ENCODE measurements at places on chromosomes 11 and 22.

GRCh38 chr11:64925536-64926436, 1.3 kb downstream of the PPP2R5B start:
- no peak for DNase-seq

DNA sequence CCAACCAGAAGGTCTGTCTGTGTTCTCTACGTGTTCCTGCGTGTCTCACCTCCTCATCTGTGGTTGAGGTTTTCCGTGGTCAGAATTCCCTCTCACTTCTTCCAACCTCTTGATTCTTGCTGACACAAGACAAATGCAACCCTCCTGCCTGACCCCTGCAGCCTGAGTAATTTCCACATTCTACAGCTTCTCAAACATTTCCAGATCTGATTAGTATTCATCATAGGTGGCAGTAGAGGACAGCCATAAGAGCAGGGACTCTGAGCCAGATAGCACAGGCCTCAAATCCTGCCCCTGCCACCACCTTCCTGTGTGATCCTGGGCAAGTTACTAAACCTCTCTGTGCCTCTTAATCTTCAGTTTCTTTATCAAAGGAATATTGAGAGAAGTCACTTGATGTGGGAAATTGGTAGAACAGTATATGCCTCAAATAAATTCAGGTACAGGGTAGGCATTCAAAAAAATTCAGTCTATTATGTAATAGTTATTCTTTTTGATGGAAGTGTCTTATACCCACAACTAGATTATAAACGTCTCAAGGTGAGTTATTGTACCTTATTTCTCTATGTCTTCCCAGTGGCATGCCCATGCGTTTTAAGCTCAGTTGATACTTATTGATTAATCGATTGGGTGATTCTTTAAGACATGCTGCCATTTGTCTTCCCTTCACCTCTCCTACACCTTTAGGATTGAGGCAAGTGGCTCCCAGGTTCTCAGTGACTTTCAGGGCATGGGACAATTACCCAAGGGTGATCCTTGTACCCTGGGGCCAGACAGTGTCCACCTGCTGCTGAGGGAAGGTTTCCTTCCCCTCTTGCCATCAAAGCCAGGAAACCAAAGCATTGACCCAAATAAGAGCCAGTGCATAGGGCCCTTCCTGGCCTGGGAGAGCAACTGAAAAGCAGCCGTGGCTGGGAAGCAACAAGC, 19.6 kb downstream of the POU2AF1 start:
- no peak for DNase-seq

DNA sequence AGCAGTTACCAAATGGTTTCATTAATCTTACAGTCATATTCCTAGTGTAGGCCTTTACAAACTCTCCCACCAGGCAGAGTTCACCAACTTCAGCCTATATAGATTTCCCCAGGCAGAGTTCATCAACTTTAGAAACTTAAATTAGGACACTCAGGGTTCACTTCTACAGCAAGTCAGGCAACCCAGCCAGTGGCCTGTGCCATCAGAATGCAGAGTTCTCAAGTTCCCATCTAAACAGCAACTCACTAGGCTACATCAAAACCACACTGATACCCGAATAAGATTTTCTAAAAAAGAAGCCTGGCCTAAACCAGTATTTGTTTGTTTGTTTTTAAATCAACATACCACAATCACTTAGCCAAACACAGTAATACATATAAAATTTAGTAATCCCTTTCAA, 33.7 kb downstream of the PICALM start:
- DNase-seq = no peak

DNA sequence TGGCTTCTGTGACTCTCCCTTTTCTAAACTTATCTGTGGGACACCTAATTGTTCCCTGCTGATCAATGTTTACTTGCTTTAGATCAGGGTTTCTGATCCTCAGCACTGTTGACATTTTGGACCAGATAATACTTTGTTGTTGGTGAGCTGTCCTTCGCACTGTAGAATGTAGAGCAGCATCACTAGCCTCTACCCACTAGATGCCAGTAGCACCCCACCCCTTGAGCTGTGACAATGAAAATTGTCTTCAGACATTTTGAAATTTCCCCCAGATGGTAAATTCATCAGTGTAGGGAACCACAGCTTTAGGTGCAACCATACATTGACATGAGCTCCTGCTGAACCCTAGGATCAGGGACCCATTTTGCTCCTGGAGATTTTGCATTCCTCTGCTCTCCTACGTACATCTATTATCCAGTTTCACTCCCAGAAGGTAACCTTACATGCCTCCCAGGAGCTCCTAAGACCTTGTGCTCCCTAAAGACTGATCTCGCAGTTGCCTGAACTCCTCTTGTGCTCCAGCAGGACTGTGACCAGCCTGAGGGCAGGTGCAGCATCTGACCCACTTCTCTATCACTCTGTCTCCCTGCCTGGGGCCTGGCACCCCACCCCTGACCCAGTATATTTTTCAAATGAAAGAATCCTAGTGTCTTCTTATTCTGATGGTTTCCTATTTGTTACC, 107.8 kb downstream of the FAR1 start:
- DNase-seq = no peak

GRCh38 chr11:73152861-73153483, 10.9 kb upstream of the FCHSD2 start:
- DNase-seq = no peak

DNA sequence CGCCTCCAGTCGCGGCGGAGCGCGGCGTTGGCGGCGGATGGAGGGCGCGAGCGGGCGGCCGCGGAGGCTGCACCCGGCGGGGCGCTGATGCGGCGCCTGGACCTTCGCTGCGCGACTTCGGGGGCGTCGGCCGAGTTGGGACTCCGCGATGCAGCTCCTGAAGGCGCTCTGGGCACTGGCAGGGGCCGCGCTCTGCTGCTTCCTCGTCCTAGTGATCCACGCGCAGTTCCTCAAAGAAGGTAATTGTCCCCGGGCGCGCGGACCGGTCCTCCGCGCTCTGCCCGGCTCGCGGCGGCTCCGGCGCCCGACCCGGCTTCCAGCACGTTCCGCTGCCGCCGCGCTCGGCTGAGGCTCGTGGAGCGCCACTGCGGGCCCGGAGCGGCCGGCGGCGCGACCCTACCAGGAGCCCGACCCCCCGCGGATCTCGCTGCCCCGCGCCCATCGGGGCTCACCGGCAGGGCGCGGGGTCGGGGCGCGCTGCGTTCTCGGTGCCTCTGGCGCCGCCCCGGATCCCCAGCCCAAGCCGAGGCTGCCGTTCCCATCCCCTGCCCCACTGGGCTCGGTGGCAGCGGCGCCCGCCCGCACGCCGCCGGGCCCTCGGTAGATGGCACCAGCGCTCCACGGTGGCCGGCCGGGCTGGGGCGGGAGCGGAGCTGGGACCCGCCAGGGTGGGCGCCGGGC, 1251.2 kb downstream of the BRD1 start:
- peak; percentile 26 for DNase-seq

GRCh38 chr11:342328-342727, 21.7 kb upstream of the IFITM3 start:
- DNase-seq = no peak

Data from kidney capillary endothelial cell (primary cell).